ENCODE measurements at places on chromosomes 6 and 20. TPM values are rescaled to one million over a fixed set of nuclear protein-coding genes. Genes with fewer than 3 reads are reported as not detected.

Gene PLTP
- total RNA-seq = 2.8 TPM

Gene PARD6B
- total RNA-seq = 4.3 TPM

DNA sequence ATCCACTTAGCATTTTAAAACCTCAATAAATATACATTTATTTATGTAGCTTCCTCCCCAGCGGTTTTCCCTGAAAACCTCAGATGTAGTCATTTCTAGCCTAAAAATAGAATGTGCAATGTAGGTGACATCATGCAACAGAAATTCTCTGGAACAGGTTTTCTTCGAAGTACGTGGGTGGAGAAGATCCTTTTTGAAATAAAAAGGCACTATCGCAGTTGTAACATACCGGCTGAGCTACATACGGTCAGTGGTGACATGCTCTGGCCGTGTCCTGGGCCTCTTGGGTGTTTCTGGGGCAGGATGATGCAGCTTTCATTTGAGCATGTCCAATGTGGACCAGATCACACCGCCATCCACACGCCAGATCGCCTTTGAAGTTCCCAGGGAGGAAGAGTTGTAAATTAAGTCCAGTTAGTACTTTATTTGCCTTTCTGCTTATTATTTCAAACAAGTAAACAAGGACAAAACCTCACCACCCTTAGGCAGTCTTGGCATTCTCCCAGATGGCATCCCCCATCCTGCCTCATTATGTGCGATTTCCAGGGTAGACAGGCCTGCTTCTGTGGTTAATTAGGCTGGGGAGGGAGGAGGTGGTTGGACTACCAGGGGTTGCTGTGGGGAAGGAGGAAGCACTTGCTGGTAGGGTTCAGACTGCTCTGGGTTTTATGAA, 109.5 kb upstream of the CLDN20 start:
- DNase-seq = peak; percentile 54

DNA sequence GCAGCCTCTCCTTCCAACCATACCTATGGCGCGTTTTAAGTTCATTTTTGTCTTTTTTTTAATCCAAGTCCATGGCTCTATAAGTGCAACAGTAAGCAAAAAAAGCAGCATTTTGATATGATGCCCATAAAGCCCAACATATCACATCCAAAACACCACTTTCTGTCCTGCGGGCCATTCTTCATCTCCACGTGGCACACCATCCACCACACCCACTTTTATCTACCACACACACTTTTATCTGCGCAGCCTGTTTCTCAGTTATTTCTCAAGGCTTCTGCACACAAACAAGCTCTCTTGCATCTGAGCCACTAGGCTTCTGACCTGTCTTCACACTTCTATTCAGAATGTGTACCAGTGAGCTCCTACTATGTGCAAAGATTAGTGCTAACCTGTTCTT, 5.3 kb downstream of the GCLC start:
- DNase-seq = no peak

GRCh38 chr20:53939190-53939571, 131.2 kb downstream of the BCAS1 start:
- DNase-seq = no peak

GRCh38 chr6:70592391-70593117, 25.8 kb downstream of the SDHAF4 start:
- DNase-seq = no peak

DNA sequence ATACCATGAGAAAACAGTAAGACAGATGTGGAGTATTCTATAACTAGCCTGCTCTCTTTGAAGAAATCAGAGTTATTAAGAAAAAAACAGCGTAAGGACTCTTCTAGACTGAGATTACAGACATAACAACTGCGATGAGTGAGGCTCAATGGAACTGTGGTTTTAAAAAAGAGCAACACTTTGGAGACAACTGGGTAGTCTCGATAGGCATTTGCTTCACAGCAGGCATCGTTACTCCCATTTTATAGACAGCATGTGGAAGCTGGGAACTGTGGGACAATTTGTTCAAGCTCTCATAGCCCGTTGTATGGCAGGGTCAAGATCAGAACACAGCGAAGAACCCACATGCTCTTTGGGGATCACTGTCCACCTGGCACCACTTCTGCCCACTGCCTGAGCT, 4.6 kb downstream of the FKBP1A start:
- DNase-seq = no peak

Measured in activated CD4-positive, alpha-beta memory T cell treated with anti-CD3 and anti-CD28 coated beads, Interleukin-2, amount 10 ng/mL, durations not matched to agents 7 days and 5 days (primary cell).